ENCODE measurements at places on chromosomes 6 and 20.

DNA sequence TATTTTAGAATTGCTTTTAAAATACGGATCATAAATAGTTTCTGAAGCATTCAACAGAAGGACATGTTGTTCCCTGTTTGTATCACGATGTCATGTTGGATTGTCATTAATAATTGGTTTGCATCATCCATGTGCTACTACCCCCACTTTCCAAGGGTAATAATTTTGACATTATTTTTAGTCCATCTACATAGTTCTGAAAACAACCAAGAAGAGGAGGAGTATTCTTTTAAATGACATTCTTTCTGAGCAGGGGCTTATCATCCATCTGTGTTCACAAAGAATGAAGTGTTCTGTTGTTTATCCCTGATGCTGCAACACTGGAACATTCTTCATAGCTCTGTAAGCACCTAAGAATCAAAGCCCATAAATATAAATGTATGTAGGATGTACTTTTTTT is 151.0 kb upstream of the CITED2 start:
- DNase-seq: no peak

DNA sequence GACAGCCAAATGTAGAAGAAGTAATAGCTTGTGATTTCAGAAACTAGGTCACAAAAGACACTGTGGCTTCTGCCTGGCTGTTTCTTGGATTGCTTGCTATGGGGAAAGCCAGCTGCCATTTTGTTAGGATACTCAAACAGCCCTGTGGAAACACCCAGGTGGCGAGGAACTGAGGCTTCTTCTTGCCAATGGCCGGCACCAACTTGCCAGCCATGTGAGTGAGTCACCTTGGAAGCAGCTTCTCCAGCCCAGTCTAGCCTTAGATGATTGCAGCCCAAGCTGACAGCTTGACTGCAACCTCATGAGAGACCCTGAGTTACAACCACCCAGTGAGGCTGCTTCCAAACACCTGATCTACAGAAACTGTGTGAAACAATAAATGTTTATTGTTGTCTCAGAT is 11.9 kb upstream of the KIAA1755 start:
- DNase-seq: no peak

- no peak for DNase-seq
These were observed 51.7 kb upstream of the ADGRF4 start for GRCh38 chr6:47646689-47647088.

- no peak for DNase-seq
These were observed 42.2 kb upstream of the AKAP12 start for GRCh38 chr6:151197556-151197955.

DNA sequence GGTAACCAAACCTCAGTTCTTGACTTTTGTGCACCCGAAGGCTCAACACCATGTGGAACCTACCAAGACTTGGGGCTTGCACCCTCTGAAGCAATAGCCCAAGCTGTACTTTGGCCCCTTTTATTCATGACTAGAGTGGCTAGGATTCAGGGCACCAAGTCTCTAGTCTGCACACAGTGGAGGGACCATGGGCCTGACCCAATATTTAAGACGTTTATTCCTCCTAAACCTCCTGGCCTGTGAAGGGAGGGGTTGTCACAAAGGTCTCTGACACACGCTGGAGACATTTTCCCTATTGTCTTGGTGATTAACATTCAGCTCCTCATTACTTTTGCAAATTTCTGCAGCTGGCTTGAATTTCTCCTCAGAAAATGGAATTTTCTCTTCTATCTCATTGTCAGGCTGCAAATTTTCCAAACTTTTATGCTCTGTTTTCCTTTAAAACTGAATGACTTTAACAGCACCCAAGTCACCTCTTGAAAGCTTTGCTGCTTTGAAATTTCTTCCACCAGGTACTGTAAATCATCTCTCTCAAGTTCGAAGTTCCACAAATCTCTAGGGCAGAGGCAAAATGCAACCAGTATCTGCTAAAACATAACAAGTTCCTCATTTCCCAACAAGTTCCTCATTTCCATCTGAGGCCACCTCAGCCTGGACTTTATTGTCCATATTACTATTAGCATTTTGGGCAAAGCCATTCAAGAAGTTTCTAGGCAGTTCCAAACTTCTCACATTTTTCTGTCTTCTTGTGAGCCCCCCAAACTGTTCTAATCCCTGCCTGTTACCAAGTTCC is 481.4 kb upstream of the BTBD3 start:
- no peak for DNase-seq

DNA sequence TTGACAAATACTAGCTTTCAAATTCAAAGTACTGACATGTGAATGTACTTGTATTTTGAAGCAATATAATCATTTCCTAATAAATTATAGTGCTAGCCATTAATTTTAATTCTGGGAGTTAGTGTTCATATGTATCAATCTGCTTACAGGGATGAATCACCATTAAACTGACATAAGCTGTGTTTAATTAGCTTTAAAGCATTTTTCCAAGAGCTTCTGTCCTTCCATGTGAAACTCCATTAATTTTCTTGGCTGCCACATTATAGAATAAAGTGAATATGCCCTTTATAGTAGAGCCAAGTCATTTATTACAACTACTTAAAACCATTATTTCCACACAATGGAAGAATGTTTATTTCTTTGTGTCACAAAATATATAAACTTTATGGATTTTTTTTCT is 150.8 kb downstream of the COL21A1 start:
- DNase-seq: no peak

- DNase-seq: no peak
These were observed 43.8 kb downstream of the PLN start for GRCh38 chr6:118591897-118592296.

GRCh38 chr20:9015984-9016324 is 52.9 kb upstream of the PLCB4 start:
- no peak for DNase-seq

- DNase-seq: no peak
These were observed 145.1 kb upstream of the ZNF184 start for GRCh38 chr6:27617700-27618689.

GRCh38 chr6:79787626-79788025 is 156.5 kb downstream of the SH3BGRL2 start:
- DNase-seq: no peak

DNA sequence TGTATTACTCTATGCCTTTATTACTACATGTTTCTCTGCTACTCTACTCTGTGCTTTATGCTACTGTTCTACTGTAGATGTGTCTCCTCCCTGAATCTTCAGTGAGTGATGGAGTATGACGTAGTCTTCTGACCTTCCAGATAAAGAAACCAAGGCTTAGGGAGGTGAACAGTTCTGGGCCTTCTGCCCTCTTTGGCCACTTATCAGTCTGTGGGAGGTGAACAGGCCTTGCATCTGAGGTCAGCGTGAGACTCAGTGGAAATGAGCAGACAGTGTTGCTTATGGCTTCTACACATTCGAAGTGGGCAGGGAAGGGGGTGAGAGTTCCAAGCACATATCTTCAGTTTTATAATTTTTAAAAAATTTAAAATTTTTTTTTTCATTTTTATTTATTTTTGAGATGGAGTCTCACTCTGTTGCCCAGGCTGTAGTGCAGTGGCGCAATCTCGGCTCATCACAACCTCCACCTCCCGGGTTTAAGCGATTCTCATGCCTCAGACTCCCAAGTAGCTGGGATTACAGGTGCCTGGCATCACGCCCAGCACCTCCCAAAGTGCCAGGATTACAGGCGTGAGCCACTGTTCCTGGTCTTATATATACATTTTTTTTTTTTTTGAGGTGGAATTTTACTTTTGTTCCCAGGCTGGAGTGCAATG is 24.2 kb downstream of the MYBL2 start:
- DNase-seq: no peak
